NCI-H524 treated with DMSO at 0.1 percent for 48 hours (cell line): ENCODE measurements at places on chromosomes 6 and 20.

GRCh38 chr6:119384444-119384843, 34.9 kb upstream of the MAN1A1 start:
- DNase-seq: no peak

GRCh38 chr6:116444092-116444491, 17.1 kb upstream of the CALHM6 start:
- no peak for DNase-seq

- no peak for DNase-seq
Measured at GRCh38 chr20:25227317-25227831, 20.5 kb upstream of the PYGB start.

DNA sequence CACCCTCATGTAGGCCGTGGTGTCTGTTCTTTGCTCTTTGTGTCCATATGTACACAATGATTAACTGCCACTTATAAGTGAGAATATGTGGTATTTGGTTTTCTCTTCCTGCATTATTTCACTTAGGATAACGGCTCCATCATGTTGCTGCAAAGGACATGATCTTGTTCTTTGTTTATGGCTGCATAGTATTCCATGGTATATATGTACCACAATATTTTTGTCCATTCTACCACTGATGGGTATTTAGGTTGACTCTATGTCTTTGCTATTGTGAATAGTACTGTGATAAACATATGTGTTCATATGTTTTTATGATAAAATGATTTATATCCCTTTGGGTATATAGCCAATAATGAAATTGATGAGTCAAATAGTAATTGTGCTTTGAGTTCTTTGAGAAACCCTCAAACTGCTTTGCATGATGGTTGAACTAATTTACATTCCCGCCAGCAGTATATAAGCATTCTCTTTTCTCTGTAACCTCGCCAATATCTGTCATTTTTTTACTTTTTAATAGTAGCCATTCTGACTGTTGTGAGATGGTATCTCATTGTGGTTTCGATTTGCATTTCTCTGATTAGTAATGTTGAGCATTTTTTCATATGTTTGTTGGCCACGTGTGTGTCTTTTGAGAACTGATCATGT, 174.4 kb upstream of the NT5E start:
- no peak for DNase-seq

DNA sequence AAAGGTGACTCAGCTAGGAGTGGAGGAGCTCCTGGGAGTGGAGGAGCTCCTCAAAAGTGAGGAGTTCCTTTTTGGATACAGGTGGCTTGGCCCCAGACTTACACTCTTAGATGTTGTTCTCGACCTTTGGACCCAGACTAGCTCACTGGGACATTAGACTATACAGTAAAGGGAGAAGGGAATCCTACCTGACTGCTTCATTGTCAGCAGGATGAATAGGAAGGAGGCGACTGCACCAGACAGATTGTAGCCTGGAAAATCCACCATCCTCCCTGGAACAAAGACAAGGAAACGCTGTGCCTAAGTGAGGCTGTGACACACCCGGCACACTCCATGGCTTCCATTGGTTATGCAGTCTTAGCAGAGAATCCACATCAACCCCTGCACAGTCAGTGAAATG, at the start of gene BTNL2:
TSS of gene BTNL2 (minus strand) at position 325 of the 400 bp plus-strand sequence. CDS start at position 267, 58 bp downstream.
- no peak for DNase-seq

DNA sequence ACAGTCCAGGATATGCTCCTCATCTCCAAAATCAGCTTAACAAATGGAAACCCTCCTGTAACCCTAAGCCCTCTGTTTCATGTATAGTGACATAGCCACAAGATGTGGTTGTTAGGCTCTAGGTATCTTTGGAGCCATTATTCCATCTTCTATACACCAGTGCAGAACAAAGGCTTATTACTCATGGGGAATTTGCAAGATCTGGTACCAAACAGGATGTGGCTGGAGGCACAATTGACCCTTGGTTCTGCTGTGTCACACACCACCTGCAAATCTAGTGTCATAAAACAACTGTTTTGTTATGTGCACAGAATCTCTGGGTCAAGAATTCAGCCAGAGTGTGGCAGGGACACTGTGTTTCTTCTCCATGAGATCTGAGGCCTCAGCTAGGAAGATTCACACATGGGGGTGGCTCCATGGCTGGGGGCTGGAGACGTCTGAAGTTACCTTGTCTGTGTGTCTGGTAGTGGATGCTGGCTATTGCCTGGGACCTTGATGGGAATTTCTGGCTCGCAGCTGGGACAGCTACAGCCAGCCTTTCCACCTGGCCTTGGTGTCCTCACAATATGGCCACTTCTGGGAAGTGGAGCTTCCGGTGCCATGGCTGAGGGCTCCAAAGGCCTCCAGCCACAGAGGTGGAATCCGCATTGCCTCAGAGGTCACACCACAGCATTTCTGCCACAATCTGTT, 369.9 kb downstream of the CDH26 start:
- DNase-seq: no peak

GRCh38 chr6:36336779-36337241, at the start of gene BNIP5:
Gene BNIP5 (minus strand): TSS chr6:36336888. CDS start chr6:36330690, 6,198 bp downstream.
- no peak for DNase-seq

DNA sequence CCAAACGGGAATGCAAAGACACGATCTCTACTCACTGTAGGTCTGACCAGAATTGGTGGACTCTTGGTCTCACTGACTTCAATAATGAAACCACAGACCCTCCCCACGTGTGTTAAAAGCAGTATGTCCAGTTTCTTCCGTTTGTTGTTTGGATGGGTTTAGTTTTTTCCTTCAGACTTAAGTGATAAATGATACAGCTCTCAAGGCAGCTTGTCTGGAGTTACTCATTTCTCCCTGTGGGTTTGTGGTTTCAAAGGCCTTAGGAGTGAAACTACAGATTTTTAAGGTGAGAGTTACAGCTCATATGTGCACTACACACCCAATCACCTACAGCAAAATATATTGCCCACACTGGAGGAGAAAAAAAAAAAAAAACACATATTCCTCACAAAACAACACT, 86.7 kb upstream of the STMND1 start:
- DNase-seq: no peak

GRCh38 chr6:138030872-138031271, 76.3 kb downstream of the PERP start:
- no peak for DNase-seq

DNA sequence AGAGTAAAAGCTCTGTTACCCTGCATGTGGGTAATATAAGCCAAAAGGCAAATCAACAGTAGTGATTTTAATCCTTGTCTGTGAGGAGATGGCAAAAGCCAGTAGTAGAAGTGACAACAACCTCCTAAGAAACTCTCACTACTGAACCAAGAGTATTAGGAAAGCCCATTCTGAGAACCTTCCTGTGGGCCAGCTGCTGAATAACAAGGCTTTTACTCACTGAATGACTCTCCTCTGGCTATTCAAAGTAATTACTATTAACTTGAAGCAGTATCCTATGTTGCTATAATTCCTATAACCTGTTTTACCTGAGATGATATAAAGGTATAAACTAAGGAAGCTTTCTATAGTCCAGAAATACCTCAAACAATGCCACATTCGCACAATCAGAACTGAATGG, 55.1 kb downstream of the CHD6 start:
- no peak for DNase-seq

DNA sequence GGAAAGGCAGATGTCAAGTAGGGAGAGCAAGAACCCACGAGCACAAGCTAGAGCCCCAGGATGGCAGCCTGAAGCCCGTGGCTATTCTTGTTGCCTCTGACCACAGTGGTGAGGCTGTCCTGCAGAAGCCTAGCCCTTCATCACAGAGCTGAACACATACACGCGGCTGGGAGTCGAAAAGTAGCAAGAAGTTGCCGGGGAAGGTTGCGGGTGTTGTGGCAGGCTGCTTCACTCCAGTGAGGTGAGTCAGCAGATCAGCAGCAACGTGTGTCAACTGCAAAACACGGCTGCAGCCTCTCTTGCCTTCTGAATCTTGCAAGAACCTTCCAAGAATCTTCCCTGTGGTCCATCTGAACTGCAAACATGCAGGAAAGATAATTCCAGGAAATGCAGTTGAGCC, 10.6 kb upstream of the STX16 start:
- no peak for DNase-seq

GRCh38 chr6:167226383-167226685, 64.8 kb upstream of the UNC93A start:
- no peak for DNase-seq

- DNase-seq: peak; percentile 92
Measured at GRCh38 chr6:23630726-23631635, 495.0 kb upstream of the NRSN1 start.

DNA sequence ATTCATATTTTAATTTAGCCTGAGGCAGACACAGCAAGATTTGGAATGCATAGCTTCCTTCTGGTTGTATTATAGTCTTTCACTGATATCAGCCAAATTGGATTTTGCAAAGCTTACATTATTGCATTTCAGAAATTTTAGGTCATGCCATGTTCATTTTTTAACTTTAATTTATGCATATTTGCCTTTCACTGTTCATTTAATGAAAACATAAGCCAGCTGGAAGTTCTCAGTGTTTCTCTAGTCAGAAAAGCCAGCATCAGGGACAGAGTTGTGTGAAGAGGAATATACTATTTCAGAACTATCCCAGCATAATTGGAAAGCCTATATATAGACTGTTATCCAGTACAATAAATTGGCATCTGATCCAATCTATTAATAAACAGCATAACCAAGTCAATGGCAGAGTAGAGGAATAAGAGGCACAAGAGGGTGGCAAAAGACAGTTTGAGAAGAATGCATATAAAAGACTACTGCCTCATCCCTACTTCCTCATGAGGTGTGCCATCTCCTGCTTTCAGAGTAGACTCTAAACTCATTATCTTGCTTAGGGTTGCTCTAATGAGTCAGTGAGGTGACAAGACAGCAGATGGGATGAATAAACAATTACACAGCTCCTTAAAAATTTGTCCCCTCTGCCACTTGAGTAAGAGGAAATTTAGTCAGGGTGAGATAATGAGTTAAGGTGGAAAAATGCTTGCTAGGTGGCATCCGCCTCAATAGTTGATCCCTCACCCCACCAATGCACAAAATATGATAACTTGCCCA, 159.8 kb upstream of the HCRTR2 start:
- no peak for DNase-seq

- peak; percentile 92 for DNase-seq
Measured at GRCh38 chr6:3320238-3320811, 61.6 kb downstream of the PSMG4 start.

DNA sequence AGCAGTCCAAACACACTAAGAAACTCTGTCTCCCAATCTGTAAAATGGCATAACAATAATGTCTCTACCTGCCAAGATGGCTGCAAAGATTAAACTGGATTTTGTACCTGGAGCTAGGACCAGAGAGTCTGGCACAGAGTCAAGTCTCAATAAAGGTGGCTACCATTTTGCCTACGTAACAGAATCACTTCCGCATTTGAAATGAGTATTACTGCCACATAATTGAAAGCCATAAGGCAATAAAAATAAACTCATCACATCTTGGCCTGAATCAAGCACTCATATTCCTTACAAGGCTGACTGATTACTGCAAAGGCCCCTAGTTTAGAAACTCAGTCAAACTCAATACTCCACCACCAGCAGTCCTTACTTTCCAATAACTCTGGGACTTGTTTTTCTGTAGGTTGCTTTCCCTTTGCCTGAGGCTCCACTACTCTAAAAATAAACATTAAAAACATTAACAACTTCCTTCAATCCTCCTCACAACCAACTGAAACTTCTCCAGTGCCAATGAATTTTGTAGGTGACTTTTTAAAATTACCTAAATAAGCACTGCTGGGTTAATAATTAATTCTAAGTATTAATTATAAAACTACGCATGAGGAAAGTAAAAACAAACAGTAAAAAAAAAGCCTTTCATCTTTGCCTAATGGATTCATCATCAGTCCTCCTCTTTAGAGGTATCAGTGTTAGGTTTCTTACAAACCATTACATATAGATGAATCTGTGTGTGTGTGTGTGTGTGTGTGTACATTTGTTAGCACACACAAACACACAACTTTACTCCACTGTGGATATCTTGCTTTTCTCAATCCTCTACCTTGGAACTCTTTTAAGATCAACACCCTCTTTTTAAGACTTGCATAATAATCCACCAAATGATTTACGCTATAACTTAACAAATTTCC, 3.7 kb downstream of the KIF16B start:
- DNase-seq: no peak

DNA sequence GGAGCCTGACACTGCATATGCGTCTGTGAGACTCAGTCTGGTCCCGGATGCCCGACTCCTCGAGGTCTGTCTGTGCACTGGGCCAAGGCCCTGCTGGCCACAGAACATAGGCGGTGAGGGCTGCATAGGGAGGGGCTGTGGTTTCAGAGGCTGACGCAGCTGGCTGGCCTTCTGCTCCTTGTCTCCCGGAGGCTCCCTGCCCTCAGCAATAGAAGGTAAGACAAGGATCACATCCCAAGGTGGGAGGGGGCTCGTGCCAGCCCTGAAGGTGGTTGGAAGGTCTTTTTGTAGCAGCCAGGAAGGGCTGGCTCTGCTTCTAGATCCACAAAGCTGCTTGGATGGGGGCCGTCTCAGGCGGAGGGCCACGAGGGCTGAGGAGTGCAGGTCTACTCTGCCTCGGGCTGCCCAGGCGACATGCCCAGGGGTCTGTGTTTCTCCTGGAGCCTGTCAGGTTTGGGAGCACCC, 239.8 kb upstream of the SULF2 start:
- peak; percentile 41 for DNase-seq

DNA sequence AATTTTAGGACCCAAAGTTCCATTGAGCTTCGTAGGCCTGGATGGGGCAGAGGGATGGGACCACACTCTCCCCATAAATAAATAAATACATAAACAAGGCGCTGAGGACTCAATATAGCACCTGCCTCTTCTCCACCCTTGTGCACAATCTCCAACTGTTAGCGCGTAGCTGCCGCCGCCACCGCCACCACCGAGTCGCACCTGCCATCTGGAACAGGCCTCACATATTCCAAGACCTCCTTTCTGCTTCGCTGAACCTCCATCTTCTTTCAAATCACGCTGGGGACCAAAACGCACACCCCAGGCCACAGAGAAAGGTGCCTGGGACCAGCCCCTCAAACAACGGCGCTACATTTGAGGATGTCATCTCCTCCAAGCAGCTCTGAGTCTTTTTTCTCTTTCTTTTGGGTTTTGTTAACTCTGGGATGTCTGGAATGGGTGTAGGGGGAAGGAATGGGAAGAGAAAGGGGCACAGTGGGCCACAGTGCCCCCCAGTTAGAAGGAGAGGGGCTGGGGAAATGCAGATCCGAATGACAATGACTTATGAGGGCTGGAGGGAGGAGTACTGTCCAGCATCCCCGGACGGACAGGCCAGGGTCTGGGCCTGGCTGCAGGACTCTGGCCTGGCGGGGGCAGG, 49.7 kb downstream of the NOL4L start:
- peak; percentile 16 for DNase-seq

GRCh38 chr6:125741336-125741735, 8.1 kb upstream of the HEY2 start:
- no peak for DNase-seq

GRCh38 chr6:114020196-114020595, 49.2 kb upstream of the HDAC2 start:
- no peak for DNase-seq

DNA sequence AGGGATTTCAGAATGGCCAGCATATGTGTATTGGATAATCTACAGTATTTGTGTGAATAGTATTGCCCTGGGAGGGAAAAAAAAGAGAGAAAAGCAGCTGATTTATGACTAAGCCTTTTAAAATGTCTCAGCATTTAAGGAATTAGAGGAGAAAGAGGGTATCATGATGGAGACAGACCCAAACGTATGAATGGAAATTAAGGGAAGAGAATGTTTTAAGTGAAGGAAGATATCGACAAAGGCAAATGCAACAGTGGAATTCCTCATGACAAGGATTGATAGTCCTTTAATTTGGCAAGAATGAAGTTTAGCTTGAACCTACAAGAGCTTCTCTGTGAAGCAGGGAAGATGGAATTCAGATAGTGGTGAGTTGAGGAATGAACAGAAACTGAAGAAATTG, 367.3 kb upstream of the POU3F2 start:
- DNase-seq: no peak
